CD8-positive, alpha-beta T cell (primary cell): ENCODE measurements at places on chromosomes 6 and 20. TPM values are rescaled to one million over a fixed set of nuclear protein-coding genes. Genes with fewer than 3 reads are reported as not detected.

DNA sequence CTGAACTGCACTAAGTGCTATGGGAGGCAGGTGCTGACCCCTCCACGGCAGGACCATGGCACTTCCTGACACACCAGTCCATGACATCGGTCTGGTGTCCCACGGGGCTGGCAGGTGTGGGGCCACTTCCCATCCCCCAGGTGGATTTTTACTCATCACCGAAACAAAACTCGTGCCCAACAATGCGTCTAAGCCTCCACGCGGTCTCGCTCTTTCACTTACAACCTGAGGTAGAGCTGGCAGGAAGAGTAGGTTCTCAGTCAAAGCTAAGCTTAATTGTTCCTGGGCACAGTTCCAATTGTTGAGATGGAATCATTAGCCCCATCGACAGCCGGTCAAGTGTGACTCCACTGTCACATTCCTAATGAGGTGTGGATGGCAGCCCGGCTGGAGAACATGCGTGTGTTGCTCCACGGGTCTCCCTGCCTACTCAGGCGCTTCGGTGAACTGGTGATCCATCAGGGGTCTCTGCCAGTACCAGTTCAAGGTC, 125.7 kb downstream of the SLC23A2 start:
- DNase-seq, result no peak

DNA sequence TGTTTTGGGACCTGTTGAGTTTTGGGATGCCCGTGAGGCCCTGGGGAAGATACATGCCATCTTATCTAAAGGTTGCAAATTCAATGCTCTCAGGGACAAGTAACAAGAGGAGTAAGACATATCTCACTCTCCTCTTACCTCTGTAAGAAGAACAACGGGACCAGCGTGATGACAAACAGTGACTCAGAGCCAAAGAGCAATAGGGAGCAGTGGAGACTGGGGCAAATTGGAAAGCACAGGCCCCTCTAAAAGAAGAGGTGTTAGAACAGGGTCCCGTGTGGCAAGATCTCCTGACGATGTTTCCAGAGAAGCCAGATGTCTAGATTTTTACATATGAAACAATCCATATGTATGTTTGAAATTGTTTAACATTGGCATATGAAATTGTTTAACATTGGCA, 11.6 kb downstream of the TP53RK start:
- no peak for DNase-seq

LPA gene
- total RNA-seq, result not detected

WFDC12 gene
- total RNA-seq, result not detected
